Activated naive CD8-positive, alpha-beta T cell treated with anti-CD3 and anti-CD28 coated beads, Interleukin-2, amount 10 ng/mL, durations not matched to agents 7 days and 5 days (primary cell): ENCODE measurements at places on chromosomes 1 and 21. TPM values are rescaled to one million over a fixed set of nuclear protein-coding genes. Genes with fewer than 3 reads are reported as not detected.

DNA sequence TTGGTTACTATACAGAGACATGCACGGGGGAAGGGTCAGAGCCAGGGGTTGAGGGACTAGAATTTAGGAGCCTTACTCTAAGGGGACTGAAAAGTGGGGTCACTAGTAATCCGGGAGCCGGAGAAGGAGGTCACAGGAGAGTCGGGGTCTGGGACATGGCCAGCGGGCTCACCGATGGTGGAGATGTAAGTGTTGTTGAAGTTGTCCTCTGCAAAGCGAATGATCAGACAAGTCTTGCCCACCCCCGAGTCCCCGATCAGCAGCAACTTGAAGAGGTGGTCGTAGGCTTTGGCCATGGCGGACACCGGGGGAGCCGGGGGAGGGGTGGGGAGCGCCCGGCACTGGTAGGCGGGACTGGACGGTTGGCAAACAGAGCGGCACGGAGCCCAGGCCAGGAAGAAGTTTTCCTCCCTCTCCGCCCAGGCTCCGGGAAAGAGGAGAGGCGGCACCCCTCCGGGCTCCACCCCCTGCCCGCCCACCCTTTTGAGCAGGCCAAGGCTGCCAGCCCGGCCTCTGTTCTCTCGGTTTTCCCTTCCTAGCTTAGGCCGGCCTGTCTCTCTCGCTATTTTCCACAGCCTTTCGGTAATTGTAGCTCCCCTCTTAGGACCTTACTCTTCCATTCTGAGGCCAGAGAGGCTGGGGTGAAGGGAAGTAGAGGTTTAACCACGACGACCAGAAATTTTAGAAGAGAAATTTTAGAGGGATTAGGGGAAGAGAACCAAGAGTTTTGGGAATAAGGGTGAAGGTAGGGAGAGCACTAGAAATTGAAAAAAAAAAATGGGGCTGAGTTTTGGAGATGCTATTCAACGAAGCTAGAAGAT is at the start of gene RAB13:
Gene RAB13, minus strand, starts transcription at position 399 of the 821 bp plus-strand sequence. Its CDS starts 103 bp downstream, at position 296.
- peak; percentile 47 for DNase-seq

Gene KLF18
- not detected for total RNA-seq

GRCh38 chr1:63804829-63805484 is 31.1 kb downstream of the ROR1 start:
- no peak for DNase-seq

GRCh38 chr1:43783096-43783670 is 75.8 kb downstream of the ST3GAL3 start:
- DNase-seq: no peak

DNA sequence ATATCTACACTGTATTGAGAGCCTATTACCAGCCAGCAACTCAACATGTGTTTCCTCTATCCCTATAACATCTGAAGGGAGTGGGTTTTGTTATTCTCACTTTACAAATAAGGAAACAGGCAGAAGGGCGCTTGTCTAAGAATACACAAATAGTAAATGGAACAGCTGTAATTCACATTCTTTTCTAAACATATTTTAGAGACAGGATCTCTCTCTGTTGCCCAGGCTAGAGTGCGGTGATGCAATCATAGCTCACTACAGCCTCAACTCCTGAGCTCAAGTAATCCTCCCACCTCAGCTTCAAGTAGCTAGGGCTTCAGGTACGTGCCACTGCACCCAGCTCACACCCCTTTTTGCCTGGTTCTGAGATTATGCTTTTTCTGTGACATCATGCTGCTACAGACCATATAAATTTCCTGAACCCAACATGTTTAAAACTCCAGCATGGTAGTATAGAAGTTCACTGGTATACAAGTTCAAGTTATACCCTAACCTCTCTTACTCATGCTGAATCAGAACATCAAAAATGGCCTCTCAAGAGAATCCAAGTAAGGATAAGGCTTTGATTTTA is 8.6 kb upstream of the TACSTD2 start:
- no peak for DNase-seq

GRCh38 chr1:10901091-10901890 is 104.8 kb upstream of the CASZ1 start:
- DNase-seq: no peak

- DNase-seq: no peak
These were observed 24.0 kb upstream of the DR1 start for GRCh38 chr1:93321720-93322119.

Gene FCRL5
- total RNA-seq: 0.37 TPM

Gene SH2D1B
- not detected for total RNA-seq

GRCh38 chr21:34360488-34361241 is 3.1 kb upstream of the KCNE2 start:
- no peak for DNase-seq

DNA sequence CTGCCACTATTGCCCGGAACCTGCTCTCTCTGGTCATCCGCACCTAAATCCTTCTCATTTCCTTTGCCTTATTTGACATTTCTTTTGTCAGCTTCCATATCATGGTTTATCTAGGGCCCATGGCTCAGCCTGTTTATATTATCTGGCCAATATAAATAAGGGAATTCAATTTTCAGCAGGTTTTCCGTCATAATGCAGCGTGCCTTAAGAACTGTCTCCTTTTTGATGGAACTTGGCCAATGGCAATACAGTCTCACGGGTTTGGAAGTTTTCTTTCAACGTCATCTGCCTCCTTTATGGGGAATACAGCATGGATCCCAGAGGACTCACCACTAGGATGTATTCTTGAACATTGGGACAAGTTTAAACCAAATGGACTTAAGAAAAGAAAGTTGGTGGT is 77.8 kb upstream of the KIAA0040 start:
- no peak for DNase-seq

DNA sequence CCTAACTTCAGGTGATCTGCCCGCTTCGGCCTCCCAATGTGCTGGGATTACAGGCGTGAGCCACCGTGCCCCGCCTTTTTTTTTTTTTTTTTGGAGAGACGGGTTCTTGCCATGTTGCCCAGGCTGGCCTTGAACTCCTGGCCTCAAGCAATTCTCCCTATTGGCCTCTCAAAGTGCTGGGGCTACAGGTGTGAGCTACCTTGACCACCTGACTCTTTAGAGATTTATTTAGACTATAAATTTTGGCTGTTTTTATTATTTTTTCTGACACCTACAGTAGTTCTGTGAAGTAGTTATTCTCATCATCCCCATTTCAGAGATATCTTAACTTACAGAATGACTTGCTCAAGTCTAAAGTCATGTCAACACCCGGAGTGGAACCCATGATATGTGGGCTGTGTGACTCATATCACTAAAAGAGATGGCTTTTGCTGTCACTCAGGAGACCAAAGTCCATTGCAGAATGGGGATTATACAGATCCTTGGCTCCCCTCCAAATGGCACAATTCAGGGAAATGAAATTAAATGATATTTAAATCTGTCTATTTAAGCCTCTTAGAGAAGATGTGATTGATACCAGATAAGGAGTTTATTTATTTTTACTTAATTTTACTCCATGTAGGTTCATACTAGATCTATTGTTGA is 93.2 kb downstream of the CTH start:
- no peak for DNase-seq

DNA sequence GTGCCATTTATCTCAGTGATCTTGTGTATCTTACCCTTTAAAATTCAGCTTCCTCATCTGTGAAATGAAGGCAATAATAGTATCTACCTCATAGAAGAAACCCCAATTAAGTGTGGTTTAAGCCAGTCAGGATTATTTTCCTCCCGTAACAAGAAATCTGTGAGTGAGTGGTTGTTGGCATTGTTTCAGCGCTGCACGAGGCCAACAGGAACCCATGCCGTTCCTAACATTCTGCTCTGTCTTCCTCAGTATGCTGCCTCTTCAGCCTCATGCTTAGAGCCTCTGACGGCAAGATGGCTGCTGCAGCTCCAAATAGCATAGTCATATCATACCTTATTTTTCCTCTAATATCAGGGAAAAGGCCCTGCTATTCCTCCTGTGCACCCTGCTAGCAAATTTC is 289.7 kb downstream of the TM2D1 start:
- DNase-seq: no peak

DNA sequence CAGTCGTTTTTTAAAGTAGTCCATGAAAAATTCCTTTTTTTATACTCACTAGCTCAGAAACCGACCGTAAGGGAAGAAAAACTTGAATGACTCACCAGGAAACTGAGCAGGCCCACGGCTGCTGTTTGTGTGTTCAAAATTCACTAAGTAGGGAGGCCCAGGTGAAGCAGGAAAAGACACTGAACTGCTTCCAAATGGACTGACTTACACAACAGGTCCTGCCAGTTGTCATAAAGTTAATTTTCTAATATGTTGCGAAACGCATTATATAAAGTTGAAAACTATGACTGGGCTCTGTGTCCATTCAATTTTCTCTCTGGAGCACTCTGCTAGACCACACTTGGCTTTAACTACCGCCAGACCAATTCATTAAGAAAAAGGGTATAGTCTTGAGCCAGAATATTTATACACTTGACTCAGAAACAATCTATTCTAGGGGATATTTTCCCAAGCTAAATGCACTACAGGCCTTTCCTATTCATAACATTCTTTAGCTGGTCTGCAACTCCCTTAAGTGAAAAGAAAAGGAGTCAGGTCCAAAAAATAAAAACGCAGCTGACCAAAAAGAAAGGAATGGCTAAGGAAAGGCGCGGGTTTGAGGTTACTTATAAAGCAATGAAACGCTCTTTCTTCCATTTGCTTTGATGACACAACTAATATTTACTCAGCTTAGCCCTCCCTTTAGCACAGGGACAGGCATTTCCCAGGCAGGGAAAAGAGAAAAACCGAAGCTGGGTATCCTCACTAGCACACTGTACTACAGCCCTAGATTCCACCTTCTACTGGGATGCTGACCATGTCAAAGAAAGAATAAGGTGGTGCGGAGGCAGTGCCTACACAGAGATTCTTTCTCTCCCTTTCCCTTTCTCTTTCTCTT is 306.3 kb upstream of the ESRRG start:
- no peak for DNase-seq

DNA sequence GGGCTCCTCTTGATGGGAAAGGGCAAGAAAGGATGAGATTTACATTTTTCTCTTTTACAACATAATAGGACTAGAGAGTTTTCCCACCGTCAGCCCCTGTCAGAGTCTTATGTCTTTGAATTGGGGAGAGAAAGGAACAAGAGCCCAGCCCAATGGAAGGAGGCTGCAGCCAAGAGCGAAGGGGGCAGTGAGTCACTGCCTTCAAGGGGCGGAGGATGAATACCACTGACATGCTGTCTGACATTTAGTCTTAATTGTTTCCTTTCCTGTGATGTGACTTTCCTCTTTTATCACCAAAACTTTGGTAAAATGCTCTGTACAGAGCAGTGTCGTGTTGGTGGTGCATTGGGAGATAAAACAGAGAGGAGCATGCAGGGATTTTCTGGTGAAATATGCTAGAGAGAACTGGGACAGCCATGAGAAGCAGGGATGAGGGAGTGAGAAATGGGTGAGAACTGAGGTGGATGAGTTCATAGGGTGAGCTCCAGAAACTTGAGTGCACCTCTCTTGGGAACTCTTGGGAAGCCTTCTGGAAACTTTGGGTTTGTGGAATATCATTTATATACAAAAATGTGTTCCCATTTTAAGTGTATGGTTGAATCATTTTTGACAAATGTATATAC is 179.9 kb upstream of the FGGY start:
- DNase-seq: no peak

DNA sequence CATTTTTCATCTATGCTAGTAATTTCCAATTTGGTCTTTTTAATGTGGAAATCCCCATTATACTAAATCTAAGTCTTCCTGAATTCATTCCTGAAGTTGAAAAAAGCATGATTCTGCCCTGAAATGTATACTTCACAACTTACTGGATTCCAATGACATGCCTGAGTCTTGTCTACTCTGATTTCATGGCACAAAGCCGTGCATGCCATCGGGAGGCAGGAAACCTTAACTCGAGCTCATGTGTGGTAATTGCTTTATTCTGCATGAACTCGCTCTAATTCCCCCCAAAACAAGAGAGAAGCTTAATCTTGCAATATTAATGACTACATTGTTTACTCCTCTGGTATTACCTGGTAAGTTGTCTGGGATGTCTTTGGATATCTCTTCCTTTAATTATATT is 39.6 kb upstream of the PBX1 start:
- DNase-seq: no peak
